ENCODE measurements at places on chromosomes 4 and X. TPM values are rescaled to one million over a fixed set of nuclear protein-coding genes. Genes with fewer than 3 reads are reported as not detected.

GRCh38 chr4:181737744-181738143 is 505.5 kb upstream of the TENM3 start:
- no peak for DNase-seq

- DNase-seq = no peak
Measured at GRCh38 chr4:16418814-16419213, 192.5 kb upstream of the TAPT1 start.

DNA sequence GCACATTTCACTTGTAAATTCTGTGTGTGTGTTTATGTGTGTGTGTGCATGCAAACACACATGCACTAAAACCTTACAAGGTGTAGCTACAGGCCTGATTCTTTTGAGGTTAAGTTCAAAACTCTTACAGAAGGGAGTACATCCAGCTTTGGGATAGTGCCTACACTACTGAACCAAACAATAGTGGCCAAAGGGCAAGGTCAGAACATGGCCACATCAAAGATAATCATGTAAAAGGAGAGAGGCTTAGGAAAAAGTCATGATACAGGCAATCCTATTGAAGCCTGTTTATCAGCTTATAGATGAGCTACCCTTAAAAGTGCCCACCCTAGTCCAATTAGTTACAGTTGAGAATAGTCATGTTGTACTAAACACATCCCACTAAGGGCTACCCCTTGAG is 139.6 kb downstream of the IDS start:
- DNase-seq = no peak

DNA sequence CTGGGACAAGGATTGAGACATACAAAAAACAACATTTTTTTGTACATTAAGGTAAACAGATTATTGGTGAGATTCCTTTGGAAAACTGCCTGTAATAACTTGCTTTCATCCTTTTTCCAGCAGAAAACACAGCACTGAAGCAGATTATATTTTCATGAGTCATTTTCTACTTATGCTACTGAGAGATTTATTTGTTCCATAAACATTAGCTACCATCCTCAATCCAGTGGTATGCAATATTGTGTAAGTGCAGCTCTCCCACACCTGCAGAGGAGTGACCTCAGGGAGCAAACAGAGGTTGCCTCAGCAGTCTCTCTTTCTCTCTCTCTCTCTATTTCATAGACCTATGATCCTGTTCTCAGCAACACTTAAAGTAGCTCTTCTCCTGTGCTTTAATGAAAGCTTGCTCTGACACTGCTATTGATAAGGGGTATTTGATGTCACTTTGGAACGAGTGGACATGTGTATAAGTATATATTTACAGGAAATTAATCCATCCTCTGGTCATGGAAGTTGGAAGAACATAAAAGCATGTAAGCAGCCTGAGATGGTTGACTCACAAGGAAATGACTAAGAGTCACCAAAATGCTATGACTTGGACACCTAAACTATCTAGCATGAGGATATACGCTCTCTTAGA is 163.7 kb upstream of the SPANXC start:
- DNase-seq = no peak

GRCh38 chr4:181958446-181958845 is 284.8 kb upstream of the TENM3 start:
- no peak for DNase-seq

DNA sequence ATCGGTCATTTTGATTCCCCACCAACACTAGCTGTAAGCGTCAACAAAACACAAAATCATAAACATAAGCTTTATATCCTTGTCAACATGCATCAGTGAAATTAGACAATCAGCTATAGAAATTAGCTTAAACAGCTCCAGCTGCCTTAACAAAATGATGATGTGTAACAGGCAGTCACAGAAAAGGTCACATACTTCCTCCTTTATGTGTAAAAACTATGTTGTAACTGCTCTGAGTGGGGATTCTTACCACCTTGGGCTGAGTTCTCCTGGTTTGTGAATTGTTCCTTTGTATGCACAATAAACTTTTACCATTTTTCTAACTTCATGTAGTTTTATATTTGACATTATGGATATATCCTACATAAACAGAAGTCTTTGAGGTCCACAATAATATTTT is 73.9 kb upstream of the MAP9 start:
- no peak for DNase-seq

DNA sequence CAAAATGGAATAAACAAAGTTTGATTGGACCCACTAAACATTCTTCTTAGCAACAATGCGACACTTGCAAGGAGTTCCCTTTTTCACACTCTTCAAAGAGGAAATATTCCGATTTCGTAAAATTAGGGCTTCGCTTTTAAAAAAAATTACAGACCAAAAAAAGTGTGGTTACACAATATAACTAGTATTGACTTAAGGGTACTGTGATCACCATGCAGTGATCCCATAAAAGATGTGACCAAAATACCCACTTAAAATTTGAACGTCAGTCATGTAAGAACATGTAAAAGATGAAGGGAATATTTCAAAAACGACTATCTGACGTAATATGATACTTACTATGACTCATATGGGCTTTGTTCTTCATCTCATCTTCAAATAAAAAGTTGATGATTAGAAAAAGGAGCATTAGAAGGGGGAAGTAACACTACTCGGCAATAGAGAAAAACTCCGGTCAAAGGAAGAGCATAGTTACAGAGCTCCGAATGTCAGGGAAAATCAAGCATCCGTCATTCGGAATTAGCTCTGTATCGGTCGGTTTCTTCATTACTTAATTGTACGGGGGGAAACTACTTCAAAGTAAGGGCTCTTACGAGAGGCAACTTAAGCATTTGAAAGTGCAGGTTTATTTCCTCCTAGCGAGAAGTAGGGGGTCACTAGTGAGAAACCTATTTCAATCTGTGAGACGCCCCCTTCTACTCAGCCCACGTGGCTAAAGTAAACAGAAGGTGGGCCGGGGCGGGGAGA is 1.3 kb upstream of the TET2 start:
- DNase-seq = no peak

- no peak for DNase-seq
Measured at GRCh38 chrX:46258356-46258755, 286.9 kb downstream of the ZNF674 start.

DNA sequence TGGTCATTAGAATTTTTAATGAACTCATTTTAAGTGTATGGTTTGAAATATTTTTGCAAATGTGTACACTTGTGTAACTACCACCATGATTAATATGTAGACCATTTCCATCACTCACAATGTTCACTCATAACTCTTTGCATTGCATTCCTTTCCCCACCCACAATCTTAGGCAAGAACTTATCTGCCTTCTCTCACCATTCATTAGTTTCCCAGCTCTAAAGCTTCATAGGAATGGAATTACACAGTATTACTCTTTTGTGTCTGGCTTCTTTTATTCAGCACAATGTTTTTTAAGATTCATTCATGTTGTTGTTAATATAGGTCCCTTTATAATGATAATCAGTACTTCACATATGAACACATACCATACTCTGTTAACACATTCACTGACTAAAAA is 106.1 kb downstream of the ARAP2 start:
- no peak for DNase-seq

DNA sequence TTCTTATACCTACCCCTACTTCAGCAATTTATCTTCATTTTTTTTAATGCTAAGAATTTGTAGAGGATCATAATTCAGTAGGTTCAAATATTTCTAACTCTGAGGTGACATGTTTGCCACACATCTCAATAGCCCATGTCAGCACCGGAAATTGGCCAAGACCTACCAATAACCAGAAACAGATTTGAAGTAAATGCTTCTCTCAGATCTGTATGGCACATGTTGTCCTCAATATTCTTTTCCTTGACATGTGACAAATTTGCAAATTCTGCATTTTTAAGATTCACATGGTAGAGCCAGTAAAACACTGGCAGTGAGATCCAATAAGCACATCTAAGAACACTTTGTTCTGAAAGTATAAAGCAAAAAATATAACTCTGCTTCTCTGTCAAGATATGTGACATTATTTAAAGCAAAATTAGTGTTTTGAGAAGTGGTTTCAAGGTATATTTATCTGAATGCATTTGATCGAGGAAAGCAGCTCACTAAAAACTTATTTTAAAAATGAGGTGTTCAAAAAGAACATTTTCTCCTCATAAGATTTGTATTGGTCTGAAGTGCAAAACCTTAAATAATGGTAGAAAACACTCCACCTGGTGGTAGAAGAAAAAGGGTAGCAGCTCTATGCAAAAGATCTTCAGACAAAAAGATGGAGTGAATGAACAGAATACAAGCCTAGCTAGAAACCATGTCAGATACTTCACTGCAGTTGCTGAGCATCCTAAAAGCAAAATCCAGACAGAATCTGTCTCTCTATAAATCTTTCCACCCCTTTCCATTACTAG is 513.8 kb upstream of the FAM241A start:
- peak; percentile 6 for DNase-seq

DNA sequence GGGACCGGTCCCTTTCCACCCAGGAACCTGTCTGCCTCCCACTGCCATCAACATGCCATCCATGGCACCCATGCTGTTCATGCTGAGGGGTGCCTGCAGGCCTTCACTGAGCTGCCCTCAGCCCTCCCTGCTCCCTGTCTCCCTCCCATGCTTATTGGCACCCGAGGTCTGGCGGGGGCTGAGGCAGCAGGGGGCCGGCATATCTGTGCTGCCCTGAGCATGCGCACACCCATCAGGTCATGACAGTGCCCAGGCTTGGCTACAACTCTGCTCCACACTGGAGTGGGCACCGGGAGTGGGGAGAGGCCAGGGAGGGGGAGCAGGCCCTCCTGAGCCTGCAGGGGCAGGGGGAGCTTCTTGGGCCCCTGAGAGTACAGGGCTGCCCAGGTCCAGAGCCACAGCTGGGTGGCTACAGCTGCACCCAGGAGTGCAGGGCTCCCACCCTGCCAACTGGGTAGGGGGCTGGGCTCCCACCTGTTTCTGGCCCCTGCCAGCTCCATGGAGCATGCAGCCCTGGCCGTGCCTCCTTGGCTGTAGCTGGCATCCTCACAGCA is 395.8 kb upstream of the DMD start:
- DNase-seq = no peak

DNA sequence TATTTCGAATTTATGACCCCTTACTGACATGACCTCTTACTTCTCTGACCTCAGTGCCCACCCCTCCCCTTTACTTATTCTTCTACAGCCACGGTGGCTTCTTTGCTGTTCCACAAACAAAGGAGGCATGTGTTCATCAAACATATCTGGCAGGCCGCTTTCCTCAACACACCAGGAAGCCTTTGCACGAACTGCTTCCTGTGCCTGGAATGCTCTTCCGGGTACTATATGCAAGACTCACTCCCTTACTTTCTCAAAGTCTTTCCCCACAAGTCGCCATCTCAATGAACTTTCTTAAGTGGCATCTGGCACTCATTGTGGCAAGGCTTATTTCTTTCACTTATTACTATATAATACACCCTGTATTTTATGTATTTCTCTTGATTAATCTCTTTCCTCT is 351.5 kb upstream of the DDX53 start:
- DNase-seq = no peak

DNA sequence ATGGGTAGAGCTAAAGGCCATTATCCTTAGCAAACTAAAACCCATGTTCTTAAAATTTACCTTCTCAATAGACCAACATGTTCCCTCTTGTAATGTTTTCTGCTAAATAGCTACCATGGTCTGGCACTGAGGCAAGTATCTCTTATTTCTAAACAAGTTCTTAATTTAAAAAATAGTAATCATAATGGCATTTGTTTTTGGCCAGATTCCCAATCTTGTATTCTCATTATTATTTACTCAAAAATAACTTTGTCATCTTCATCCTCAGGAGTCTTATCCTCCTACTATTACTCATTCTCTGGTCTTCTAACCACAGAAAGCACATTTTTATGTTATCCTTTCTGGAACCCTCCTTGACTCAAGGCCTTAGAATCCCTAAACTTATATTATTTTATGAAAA is 931.2 kb downstream of the CCSER1 start:
- no peak for DNase-seq

GRCh38 chr4:161522031-161522430 is 641.8 kb downstream of the FSTL5 start:
- no peak for DNase-seq

- DNase-seq = peak; percentile 47
Measured at GRCh38 chr4:17577665-17578481, 875 bp downstream of the LAP3 start.

- DNase-seq = no peak
Measured at GRCh38 chr4:128716338-128716737, 93.2 kb upstream of the JADE1 start.

NSUN7 gene
- total RNA-seq = 0.31 TPM

PAK3 gene
- total RNA-seq = not detected

CCNA2 gene
- total RNA-seq = 154 TPM
